ENCODE measurements at places on chromosomes 11 and 22. TPM values are rescaled to one million over a fixed set of nuclear protein-coding genes. Genes with fewer than 3 reads are reported as not detected.

GRCh38 chr22:37552524-37553163 is 7.6 kb upstream of the CDC42EP1 start:
- DNase-seq, result no peak

GRCh38 chr11:9787981-9788521 is 124.2 kb downstream of the SWAP70 start:
- DNase-seq, result no peak

The PANX2 gene
- total RNA-seq, result 9.3 TPM

DNA sequence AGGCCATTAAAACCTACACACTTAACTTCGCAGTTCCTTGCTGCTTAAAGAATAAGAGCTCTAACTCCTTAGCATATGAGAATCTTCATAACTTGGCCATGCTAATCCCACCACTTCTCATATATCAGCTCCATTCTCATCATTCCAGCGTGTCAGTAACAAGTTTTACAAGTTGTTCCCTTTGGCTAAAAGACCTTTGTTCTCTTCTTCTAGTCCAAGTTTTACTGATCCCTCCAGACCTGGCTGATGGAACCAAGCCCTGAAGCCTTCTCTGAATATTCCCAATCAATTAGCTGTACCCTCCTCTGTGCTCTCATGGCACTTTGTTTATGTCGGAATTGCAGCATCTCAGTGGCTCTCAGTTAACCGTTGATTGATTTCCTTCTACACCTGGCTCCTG is 35.8 kb downstream of the GAB2 start:
- DNase-seq, result no peak

The CD3D gene
- not detected for total RNA-seq

- no peak for DNase-seq
Measured at GRCh38 chr22:20825624-20826023, 33.0 kb downstream of the PI4KA start.

GRCh38 chr11:32068134-32068870 is 22.6 kb upstream of the RCN1 start:
- DNase-seq, result no peak

DNA sequence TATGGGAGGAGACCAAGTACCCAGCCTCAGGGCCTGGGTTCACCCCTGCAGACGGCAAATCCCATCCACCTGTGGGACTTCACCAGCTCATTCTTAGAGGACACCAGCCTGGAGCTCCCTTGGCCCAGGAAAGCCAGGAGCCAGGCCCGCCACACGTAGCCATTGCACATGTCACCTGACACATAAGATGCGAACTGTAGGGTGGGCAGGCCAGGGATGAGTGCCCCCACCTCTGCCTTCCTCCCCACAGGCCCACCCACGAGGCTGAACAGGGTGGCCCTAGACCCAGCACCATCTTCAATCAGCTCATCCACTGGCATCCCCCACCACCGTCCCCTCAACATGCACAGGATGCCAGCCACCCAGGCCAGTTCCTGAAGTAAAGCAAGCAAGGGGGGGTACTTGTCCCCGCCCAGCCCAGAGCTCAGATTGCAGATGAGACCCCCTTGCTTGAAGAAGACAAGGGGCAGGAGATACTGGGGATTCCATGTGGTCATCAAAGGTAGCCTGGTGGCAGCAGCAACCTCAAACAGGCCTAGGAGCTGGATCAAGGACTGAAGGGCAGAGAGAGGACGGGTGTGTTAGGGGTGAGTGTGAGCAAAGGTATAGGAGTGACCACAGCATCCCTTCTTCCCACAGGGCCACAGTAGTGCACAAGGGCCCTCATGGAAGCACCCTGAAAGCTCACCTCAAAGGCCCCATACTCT is 45.6 kb downstream of the IGLL5 start:
- no peak for DNase-seq

DNA sequence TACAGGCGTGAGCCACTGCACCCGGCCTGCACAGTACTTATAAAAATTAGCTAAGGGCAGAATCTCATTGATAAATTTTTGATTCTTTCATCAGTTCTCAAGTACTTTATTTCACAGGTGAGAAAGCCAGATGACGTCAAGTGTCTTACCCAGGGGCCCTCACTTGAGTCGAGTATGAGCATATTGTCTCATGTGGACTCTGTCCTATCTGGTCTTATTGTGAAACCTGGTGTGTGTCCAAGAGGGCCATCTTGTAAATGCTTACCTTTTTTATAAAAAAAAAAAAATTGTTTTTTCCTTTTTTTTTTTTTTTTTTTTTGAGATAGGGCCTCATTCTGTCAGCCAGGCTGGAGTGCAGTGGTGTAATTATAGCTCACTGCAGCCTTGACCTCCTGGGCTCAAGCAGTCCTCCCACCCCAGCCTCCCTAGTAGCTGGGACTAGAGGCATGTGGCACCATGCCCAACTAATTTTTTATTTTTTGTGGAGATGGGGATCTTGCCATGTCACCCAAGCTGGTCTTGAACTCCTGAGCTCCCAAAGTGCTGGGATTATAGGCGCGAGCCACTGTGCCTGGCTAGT is 6.0 kb downstream of the ACO2 start:
- DNase-seq, result no peak

GRCh38 chr11:20192151-20192550 is 31.9 kb upstream of the DBX1 start:
- no peak for DNase-seq

The XBP1 gene
- total RNA-seq, result 127 TPM

The KCTD17 gene
- 53.7 TPM for total RNA-seq

The OR52J3 gene
- not detected for total RNA-seq

DNA sequence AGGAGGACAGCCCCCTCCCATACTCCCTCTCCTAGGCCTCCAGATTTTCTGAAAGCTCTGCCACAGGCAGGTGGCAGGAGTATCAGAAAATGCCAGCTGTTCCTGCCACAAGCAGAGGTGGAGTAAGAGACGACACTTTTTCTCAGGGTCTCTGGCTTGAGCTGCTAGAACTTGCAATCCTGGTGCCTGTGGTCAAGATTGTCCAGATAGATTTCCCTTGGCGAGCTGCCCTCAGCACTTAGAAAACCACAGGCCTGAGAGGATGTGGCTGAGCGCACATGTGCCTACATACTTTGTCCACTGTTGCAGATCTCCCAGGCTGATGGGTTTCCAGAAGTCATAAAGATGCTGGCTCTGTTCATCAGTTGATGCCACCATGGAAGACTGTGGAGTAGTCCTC is 65.7 kb upstream of the NAV2 start:
- DNase-seq, result no peak

The TCN1 gene
- 19.3 TPM for total RNA-seq

- DNase-seq, result no peak
Measured at GRCh38 chr11:130705670-130706421, 210.4 kb downstream of the SNX19 start.

The MUC5B gene
- total RNA-seq, result 0.48 TPM

GRCh38 chr11:61174273-61174672 is 13.0 kb upstream of the VPS37C start:
- no peak for DNase-seq

The TRIM64 gene
- total RNA-seq, result not detected

DNA sequence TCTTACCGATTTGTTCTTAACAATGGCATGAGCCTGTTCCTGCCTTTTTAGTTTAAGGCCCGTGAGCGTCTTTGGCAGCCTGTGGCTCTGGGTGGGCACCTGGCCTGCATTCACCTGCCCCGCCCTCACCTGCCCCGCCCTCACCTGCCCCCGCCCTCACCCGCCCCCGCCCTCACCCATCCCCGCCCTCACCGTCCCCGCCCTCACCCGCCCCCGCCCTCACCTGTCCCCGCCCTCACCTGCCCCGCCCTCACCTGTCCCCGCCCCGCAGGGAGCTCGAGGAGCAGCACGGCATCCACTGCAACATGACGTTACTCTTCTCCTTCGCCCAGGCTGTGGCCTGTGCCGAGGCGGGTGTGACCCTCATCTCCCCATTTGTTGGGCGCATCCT is 14.2 kb downstream of the GATD1 start:
- DNase-seq, result no peak

- no peak for DNase-seq
Measured at GRCh38 chr11:31246451-31247165, 122.9 kb downstream of the DCDC1 start.

The GGTLC3 gene
- not detected for total RNA-seq

DNA sequence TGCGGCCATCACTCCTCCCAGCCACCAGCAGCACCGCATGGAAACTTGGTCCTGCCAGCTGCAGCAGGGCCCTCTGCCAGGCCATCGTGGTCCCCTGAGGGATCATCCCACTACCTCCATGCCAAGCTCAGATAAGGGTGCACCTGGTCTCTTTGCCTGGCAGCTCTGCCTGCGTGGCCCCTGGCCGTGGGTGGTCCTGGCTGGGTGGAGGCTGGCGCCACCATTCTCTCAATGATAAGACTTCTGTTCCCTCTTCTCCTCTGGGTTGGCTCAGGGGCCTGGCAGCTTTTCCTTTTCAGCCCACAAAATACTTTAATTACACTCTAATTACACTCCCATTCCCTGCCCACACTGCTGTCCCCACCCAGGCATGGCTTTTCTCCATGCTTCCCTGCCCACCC is 26.8 kb upstream of the TSKU start:
- no peak for DNase-seq

GRCh38 chr11:33894398-33894746 is 2.5 kb upstream of the LMO2 start:
- no peak for DNase-seq

DNA sequence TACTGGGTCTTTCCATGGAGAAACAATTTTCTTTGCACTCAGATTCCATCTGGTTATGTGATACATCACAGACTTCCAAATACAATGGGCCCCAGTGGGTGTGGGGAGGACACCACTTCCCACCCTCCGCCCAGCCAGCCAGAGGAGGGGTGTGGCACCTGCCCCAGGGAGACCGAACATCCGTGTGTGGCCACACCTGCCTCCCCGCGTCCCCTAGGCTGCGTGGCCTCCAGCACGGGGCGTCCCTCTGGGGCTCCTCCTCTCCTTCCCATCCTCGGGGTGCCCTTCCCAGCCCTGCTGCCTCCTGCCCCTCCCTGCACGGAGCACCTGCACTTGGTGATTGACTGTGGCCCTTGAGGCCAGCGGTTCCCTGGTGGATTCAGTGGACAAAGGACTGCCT is 49.1 kb downstream of the CERK start:
- no peak for DNase-seq

The FOSL1 gene
- 2.1 TPM for total RNA-seq

- no peak for DNase-seq
Measured at GRCh38 chr22:40404251-40405177, 34.1 kb downstream of the SGSM3 start.

The IGSF22 gene
- total RNA-seq, result 0.07 TPM

DNA sequence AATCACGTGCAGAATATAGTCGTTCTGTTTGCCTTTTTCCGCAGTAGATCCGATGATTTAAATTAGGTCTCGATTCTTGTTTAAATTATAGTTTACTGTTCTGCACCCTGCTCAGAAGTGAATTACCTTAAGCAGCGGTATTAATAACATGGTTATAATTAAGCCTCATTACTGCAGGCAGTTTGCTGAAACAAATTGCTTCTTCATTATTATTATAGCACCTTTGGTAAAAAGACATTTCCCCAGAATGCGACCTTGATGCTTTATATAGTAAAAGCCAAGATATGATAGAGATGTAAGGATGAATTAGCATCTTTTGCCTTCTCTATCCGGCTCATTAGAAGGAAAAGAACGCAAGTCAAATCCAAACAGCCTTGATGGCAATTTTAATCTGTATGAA is 625.2 kb upstream of the CADM1 start:
- no peak for DNase-seq

- no peak for DNase-seq
Measured at GRCh38 chr22:32859743-32860142, 58.2 kb downstream of the TIMP3 start.

The MIOX gene
- total RNA-seq, result 1.2 TPM

DNA sequence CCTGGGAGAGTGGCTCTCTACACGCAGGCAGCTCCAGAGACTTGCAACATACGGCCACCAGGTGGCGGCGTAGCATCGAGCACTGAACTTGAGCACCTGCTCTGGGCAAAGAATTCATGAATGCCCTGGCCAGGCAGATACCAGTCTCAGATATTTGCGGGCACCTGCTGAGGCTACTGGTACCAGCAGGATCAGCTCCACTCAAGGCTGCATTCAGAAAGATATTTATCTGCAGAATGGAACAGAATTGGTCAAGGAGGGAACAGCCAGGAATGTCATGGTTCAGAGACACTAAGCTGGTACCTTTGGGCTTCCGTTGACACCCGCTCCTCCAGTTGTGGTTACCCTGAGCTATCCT is 10.8 kb upstream of the CCDC86 start:
- peak; percentile 82 for DNase-seq

- DNase-seq, result no peak
Measured at GRCh38 chr11:109522116-109522755, 100.2 kb downstream of the C11orf87 start.

The OR4C6 gene
- total RNA-seq, result not detected

DNA sequence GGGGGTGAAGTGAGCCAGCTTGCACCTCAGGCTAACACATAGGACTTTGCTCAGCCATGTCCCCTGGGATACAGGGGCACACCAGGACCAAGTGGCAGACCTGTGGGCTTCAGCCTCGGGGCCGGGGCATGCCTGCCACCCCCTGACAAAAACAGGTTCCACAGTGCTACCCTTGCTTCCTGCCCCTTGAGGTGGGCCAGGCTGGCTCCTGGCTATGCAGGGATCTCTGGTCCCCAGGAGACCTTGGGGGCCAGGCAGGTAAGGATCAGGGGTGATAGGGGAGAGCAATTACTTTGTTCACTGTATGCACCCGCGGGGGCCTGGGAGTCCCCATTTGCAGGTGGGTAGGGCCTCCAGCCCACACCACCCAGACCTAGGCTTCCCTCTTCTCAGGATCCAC is 2.4 kb upstream of the MYO7A start:
- no peak for DNase-seq

The TOMM22 gene
- 91.6 TPM for total RNA-seq

The PNPLA5 gene
- total RNA-seq, result not detected

GRCh38 chr11:69400771-69401590 is 80.5 kb upstream of the LINC01488 start:
- no peak for DNase-seq

- no peak for DNase-seq
Measured at GRCh38 chr22:21000987-21001600, 824 bp downstream of the THAP7 start.

DNA sequence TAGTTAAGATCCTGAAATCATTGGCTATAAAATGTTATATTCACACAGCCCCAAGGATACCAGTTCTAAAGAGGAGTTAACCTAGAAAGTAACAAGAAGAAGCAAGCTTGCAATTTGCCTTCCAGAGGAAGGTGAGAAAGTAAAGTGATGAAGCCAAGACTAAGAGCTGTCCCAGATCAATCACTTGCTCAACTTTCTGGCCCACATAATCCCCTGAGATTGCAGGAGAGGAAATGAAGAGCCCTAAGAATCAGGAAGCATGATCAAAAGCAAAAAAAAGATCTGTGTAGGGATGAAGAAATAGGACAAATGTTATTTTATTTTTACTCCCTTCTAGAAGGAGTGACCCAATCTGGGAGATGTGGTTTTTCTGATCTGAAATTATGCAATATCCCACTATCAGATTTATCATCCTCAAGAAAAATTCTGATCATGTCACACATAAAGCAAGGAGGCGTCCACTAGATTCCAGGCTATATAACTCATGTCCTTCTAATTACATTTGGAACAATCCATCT is 180.3 kb upstream of the GUCY1A2 start:
- no peak for DNase-seq
